ENCODE measurements at places on chromosomes 4 and X.

DNA sequence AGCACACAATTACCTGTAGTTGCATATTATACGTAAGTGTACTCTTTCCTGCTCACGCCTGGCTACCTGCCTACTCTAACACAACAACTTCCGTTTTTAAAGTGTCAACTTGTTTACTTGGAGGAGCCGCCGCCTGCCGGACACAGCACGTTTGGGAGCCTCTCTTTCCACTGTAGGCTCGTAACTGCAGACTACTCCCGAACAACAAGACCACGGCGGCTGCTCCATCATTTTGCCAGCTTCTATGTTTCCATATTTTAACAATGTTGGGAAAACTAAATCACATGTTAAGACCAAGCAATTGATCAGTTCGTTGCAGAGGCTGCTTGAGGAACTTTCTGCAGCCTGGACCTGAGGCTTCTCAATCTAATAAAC lies 841 bp downstream of the MTNR1A start:
- DNase-seq = no peak

DNA sequence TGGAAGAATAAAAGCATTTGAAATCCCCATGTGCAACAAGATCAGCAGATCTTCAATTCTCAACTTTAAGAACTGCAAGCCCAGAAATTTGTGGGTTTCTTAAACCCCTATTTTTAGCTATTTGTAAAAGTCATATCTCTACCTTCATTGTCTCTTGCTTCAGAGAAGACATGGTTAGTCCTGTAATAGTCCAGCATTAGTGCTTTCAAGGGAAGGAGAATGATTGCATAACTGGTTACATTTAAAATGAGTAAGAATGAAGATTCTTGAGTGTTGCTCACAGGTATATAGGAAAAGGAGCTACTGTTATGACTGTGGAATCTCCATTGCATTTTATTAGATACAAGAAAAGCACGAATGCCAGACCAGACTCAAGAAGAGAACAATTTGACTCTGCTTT lies 84.0 kb downstream of the CCSER1 start:
- DNase-seq = no peak

DNA sequence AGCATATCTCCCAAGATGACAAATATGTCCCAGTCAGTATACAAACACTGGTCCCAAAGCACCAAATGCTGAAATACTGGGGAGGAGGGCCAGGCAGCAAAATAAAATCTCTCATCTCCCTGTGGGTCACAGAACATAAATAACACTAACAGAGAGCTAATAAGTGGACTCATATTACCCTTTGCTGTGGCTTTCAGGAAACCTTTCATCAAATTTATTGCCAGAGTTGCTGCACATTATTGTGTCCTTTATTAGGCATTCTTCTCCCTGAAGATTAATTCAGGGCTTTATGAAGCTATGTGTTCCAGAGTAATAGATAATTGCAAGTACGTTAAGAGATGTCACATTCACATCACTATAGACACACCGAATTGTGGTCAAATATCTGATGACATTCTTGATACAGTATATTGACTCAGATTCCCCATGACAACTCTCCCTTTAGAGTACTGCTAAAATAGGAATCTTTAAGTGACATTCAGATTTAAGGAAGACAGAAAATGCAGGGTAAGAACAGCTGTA lies 124.1 kb upstream of the PRR32 start:
- DNase-seq = no peak

- DNase-seq = no peak
These were observed 127.7 kb downstream of the PRKX start for GRCh38 chrX:3585719-3586118.

DNA sequence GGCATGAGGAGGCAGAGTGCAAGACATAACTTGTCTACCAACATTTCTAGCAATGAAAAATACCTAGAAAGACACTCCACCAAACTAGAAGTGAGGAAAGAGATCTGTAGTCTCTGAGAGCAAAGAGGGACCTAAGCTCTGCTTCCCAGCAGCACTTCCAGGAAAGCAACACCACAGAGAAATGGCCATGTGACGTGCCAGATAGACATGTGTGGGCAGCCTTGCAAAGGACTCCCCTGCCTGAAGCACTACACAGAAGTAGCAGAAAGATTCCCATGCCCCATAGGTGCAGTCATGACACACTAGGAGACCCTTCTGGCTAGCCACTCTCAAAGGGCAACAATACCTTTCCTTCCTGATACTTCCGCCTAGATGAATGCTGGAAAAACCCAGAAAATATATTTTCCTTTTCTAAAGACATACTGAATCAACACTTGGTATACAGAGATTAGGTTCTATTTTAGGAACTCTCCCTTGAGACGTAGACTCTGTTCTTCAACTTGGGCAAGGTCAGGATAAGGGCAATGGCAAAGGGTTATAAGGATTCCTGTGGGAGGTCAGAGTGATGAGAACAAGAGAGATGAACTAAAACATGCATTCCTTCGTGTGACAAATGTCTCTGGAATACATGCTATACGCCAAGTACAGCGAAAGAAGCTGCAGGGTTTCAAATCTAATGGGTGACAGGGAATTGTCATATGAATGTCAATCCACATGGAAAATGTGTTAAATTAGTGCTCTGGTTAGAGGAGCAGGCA lies 187.5 kb upstream of the ETNPPL start:
- DNase-seq = no peak

DNA sequence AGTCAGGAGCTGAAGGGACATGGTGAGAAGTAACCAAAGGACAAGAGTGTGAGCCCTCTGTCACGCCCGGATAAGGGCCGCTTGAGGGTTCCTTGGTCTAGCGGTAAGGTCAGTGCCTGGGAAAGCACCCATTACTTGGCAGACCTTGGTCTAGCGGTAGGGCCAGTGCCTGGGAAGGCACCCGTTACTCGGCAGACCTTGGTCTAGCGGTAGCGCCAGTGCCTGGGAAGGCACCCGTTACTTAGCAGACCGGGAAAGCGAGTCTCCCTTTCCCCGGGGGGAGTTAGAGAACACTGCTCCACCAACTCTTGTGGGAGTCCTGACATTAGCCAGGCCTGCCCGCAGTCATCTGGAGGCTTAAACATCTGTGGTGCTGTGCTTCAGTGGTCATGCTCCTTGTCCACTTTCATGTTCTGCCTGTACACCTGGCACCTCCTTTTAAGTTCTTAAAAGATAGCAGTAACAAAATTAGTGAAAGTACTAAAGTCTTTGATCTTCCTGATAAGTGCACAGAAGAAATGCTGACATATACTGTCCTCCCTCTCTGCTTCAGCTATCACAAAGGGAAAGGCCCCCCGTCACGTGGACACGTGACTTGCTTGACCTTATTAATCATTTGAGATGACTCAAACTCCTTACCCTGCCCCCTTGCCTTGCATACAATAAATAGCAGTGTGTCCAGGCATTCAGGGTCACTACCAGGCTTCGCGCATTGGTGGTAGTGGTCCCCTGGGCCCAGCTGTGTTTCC lies 9.3 kb upstream of the SEC24B start:
- DNase-seq = no peak

Data from pons (tissue), 1 donor.